ENCODE measurements at places on chromosomes 7 and 10.

DNA sequence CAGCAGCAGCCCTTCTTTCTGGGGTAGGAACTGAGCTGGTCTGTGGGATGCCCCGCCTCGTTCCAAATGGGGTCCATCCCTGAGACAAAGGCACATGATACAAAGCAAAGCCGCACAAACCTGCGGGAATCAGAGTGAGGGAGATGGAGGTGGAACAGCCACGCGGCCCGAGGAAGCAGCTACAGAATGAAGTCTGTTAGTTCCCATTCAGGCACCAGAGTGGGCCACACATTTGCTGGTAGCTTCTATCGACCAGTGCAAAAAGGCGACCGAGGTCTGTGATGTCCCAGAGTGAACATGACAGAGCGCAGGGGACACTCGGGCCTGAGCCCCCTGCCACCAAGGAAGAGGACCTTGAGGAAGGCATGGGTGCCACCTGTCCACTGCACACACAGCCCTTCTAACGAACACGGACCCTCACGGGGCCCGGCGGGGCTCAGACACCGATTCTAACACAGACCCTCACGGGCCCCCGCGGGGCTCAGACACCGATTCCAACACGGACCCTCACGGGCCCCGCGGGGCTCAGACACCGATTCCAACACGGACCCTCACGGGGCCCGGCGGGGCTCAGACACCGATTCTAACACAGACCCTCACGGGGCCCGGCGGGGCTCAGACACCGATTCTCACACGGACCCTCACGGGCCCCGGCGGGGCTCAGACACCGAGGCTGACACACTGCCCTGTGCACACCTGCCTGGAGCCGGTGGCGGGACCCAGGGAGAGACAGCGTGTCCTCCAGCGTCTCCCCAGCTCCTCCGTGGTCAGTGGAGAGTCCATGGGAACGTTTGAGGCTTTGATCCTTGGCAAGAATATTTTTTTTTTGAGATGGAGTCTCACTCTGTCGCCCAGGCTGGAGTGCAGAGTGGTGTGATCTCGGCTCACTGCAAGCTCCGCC, 32.8 kb upstream of the FAM20C start:
- DNase-seq: no peak

- no peak for DNase-seq
Measured at GRCh38 chr10:89518876-89519842, 16.2 kb downstream of the SLC16A12 start.

DNA sequence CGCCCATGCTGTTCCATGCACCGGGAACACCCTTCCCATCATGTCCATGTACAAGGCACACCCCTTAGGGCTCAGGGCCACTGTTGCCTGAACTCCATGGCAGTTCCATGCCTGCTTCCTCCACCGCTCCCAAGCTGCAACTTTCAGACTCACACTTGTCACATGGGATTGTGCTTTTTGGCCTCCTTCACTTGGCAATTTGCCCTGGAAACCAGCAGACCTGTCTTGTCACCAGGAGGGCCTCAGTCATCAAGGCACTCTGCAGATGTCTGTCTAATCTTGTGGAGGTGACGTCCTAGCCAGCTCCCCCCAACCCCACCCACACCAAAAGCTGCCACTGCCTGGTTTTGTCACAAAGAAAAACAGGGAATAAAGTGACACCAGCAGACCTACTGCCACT, 47.5 kb downstream of the CARD11 start:
- DNase-seq: no peak

GRCh38 chr7:1468643-1469298, 9.5 kb upstream of the MICALL2 start:
- no peak for DNase-seq

GRCh38 chr7:101108961-101109360, 17.9 kb upstream of the SERPINE1 start:
- DNase-seq: no peak

- peak; percentile 36 for DNase-seq
Measured at GRCh38 chr10:23035569-23035968, 59.8 kb upstream of the MSRB2 start.

- no peak for DNase-seq
Measured at GRCh38 chr10:26326851-26327250, 110.3 kb downstream of the GAD2 start.

- no peak for DNase-seq
Measured at GRCh38 chr7:150431839-150432658, 18.4 kb upstream of the GIMAP8 start.

- no peak for DNase-seq
Measured at GRCh38 chr10:119049361-119049760, 19.8 kb downstream of the NANOS1 start.

- no peak for DNase-seq
Measured at GRCh38 chr10:54284526-54285193, 516.4 kb downstream of the PCDH15 start.

- no peak for DNase-seq
Measured at GRCh38 chr7:50791363-50791937, 8.8 kb upstream of the GRB10 start.

GRCh38 chr10:116526219-116526618, 19.5 kb upstream of the PNLIP start:
- no peak for DNase-seq

DNA sequence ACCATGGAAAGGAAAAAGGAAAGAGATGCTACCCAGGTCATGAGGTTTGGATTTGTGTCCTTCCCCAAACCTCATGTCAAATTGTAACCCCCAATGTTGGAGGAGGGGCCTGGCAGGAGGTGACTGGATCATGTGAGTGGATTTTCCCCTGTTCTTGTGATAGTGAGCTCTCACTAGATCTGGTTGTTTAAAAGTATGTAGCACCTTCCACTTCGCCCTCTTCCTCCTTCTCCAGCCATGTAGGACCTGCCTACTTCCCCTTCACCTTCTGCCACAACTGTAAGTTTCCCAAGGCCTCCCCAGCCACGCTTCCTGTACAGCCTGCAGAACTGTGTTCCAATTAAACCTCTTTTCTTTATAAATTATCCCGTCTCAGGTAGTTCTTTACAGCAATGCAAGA, 113.9 kb downstream of the FAM107B start:
- no peak for DNase-seq

DNA sequence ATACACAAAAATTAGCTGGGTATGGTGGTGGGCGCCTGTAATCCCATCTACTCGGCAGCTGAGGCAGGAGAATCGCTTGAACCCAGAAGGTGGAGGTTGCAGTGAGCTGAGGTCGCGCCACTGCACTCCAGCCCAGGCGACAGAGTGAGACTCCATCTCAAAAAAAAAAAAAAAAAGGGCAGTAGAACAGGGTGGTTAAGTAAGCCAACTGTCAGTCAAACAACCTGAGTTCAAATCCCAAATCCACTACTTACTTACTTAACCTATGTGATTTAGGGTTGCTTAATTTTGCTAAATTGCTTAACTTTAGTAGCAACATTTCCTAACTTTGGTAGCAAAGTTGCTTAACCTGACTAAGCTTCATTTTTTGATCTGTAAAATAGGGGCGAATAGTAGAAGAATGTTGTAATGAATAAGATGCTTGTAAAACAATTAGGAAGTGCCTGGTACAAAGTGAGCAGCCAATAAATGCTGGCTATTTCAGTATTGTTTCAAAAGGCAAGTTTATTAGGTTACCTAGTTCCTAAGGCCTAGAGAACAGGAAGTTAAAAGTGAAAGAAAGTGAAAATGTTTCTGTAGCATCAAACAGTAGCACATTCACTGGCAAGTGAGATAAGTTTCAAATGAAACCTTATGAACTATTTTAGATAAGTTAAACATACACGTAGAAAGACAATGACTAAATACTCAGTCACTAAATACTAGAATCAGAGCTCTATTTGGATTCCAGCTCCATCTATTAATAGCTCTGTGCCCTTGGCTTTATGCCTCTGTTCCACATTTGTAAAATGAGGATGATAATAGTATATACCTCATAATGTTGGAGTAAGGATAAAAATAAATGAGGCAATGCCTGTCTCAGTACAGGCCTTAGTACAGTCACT, 64.3 kb downstream of the HOXA1 start:
- DNase-seq: no peak

DNA sequence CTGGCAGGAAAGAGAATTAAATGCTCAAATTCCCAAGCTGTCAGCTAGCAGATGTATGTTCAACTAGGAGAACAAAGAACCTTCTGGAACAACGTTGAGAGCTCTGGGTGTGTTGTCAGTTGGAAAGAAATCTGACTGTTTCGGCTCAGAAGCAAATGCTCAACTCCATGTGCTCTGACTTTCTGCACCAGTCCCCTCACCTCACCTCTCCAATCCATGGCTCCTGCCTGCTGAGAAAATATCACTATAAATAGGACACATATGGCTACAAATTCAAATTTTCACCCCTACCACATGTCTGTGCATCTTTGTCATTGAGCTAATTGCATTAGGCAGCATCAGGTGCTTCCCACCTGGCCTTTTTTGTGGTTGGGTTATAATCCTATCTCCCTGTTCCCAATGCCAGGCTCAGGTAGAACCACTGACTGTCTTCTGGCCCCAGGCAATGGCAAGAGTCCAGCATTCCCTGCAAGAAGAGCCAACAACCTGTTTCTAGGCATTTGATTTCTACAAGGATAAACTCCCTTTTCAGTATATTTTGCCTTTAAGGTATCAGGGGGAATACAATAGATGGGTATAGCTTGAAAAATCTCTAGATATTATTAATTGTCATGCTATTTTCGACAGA, 142.6 kb upstream of the LSM8 start:
- DNase-seq: no peak

- DNase-seq: no peak
Measured at GRCh38 chr7:70487428-70487827, 644.5 kb upstream of the GALNT17 start.

DNA sequence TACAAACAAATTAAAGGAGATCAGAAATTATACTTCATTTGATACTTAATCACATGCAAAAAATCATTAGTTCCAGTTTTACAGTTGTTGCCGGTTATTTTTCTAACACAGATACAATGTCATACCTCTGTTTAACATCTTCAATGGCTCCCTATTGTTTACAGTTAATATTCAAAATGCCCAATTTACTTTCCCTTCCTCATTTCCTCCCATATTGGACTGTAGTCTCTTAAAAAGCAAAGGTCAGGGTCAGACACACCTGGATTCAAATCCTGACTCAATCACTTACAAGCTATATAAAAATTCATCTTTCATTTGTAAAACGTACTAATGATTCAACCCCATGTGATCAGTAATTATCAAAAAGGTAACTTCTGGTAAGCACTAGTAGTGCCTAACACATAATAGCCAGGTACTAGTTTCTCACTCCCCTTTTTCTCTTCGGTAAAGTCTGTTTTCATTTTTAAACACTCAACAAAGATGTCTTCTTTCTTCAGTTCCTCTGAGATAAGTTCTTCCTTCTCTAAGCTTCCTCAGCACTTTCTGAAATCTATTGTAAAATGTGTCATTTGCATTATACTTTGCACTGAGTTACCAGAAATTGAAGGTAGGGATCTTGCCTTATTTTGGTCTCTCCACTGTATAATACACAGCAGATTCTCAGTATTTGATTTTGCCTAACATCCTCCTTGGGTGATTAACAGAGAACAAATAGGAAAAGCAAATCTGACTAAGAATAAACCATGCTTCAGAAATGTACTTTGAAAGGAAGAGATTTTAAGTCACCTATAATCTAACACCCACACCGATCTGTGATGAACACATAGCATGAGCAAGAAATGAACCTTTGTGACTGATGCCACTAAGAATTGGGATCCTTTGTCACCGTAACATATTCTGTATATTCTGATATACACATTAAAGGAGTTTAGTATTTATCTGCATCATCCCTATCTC, 16.1 kb downstream of the KMT2C start:
- no peak for DNase-seq

GRCh38 chr10:98144985-98145384, 10.5 kb downstream of the R3HCC1L start:
- no peak for DNase-seq

GRCh38 chr7:81297317-81297716, 378.5 kb upstream of the SEMA3C start:
- no peak for DNase-seq

- DNase-seq: no peak
Measured at GRCh38 chr10:101660256-101660655, 34.7 kb downstream of the FBXW4 start.

DNA sequence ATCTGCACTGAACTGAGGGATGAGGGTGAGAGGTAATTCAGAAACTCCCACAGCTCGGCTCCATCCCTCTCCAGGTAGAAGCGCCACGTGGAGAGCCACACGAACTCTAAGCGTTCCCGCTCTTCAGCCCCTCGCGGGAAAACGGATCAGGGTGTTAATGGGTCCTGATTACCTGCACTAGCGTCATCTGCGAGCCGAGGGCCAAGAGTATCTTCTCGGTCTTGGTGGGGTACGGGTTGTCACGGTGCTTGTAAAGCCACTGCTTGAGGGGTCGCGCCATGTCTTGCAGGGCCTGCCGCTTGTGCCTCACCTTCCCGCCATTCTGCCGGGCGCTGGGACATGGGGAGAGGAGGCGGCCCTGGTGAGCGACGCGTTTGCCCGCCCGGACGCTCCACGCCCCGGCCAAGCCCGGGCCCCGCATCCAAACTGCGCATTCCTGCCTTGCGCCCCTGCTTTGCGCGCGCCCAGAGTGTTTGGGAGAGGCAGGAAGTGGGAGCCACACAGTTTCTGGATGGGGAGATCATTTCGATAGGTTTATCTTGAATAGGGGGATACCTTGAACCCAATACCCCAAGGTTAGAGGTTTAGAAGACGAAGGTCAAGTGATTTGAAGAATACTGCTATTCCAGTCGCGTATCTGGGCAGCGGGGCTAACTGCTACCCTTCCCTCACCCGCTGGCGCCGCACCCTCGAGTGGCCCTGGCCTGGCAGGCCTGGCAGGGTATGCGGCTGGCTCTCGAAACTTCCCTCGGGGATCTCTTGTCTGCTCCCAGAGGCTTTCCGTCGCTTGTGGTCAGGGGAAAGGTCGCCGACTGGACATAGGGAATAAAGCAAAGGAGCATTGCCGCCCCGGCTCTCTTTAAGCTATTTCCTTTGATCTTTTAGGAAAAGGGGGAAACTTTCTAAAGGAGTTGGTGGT, 4.2 kb downstream of the MKX start:
- DNase-seq: peak; percentile 38

GRCh38 chr7:149562602-149563001, 65.0 kb upstream of the ZNF746 start:
- no peak for DNase-seq

DNA sequence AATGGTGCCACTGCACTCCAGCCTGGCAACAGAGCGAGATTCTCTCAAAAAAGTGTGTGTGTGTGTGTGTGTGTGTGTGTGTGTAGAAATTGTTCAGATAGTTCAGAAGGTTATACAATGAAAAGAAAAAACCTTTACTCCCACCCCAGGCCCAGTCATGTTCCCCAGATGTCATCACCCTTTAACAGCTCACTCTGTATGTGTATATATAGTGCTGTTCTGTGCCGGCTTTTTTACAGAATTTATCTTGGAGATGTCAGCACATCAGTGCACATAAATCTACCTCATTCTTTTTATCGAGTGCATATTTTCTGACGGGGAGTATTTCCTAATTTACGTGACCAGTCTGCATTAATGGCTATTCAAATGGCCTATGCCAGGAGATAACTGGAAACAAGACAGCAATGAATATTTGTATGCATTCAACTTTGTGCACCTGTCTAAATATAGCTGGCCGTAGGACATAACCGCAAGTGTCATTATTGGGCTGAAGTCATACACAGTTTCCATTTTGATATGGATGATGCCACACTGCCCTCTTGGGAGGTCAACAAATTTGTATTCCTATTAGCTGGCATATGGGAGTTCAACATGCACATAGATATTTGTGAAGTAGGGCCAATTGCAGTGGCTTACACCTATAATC, 11.7 kb downstream of the NIPSNAP2 start:
- DNase-seq: no peak

GRCh38 chr10:26950934-26951333, 90.2 kb upstream of the ABI1 start:
- no peak for DNase-seq

Measured in WTC11 (cell line).